CD4-positive, alpha-beta T cell (primary cell): ENCODE measurements at places on chromosomes 1 and 21.
A peak's percentile ranks its signal among the peaks of the same experiment; 100 is the strongest.

DNA sequence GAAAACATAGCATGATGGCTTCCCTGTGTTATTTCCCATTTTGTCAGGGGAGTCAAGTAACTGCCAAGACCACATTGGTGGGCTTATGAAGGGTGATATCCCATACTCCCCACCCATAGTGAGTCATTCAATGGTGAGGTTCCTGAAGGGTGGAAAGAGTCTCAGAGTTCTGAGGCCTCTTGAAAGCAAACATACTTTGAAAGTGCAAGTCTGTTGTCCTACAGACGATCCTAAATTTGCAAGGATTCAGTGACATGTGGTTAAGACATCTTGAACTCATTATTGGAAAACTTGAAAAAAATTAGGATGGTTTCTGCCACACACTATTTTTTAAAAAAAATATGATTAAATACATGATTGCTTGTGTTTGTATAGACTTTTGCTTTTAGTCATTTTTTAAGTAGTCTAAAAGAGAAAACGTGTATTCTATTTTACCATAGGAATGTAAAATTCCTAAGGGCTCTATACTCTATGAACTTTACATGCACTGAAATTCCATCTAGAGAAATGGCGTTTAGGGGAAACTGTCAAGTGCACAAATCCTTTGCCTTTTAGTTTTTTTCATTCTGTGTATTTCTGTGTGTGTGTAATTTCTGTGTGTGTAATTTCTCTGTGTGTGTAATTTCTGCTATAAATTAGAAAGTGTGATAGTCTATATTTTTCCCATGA, 225.5 kb upstream of the ADAMTS5 start:
- DNase-seq, result no peak
- H3K4me1 ChIP-seq, result no peaks in the 10 kb centered on the region
- no peak overlapping the region for H3K27ac ChIP-seq
- H3K27me3 ChIP-seq, result no peaks in the 10 kb centered on the region
- H3K36me3 ChIP-seq, result no peaks in the 10 kb centered on the region

GRCh38 chr1:115822117-115822516, 18.8 kb downstream of the NHLH2 start:
- H3K4me1 ChIP-seq, result no peaks in the 10 kb centered on the region
- DNase-seq, result no peak
- H3K4me3 ChIP-seq, result no peak overlapping the region
- H3K36me3 ChIP-seq, result no peaks in the 10 kb centered on the region

DNA sequence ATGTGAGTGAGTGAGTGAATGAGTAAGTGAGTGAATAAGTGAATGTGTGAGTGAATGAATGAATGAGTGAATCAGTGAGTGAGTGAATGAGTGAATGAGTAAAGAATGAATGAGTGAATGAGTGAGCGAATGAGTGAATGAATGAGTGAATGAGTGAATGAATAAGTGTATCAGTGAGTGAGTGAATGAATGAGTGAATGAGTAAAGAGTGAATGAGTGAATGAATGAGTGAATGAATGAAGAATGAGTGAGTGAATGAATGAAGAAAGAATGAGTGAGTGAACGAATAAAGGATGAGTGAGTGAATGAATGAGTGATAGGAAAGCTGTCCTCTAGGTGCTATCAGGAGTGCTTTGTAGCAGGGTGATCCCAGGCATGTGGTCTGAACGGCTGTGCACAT, 35.7 kb downstream of the CFAP74 start:
- no peak overlapping the region for H3K27ac ChIP-seq
- no peaks in the 10 kb centered on the region for H3K36me3 ChIP-seq
- DNase-seq, result no peak
- peaks cover under 1% of the 10 kb centered on the region for H3K27me3 ChIP-seq
- H3K4me1 ChIP-seq, result no peaks in the 10 kb centered on the region

- peaks cover 58% of the 10 kb centered on the region for H3K4me1 ChIP-seq
- no peaks in the 10 kb centered on the region for H3K36me3 ChIP-seq
- H3K27me3 ChIP-seq, result peaks cover 6% of the 10 kb centered on the region
- no peak for DNase-seq
- no peak overlapping the region for H3K27ac ChIP-seq
- H3K4me3 ChIP-seq, result no peak overlapping the region
These were observed 7.9 kb upstream of the SMIM12 start for GRCh38 chr1:34867415-34867814.

GRCh38 chr1:170284951-170285350, 139.2 kb downstream of the NTMT2 start:
- no peaks in the 10 kb centered on the region for H3K27me3 ChIP-seq
- no peaks in the 10 kb centered on the region for H3K4me1 ChIP-seq
- H3K4me3 ChIP-seq, result no peak overlapping the region

- H3K27ac ChIP-seq, result no peak overlapping the region
- H3K4me3 ChIP-seq, result no peak overlapping the region
- H3K4me1 ChIP-seq, result no peaks in the 10 kb centered on the region
- H3K27me3 ChIP-seq, result no peaks in the 10 kb centered on the region
- no peak for DNase-seq
These were observed 373.8 kb downstream of the LMO4 start for GRCh38 chr1:87702455-87702854.

DNA sequence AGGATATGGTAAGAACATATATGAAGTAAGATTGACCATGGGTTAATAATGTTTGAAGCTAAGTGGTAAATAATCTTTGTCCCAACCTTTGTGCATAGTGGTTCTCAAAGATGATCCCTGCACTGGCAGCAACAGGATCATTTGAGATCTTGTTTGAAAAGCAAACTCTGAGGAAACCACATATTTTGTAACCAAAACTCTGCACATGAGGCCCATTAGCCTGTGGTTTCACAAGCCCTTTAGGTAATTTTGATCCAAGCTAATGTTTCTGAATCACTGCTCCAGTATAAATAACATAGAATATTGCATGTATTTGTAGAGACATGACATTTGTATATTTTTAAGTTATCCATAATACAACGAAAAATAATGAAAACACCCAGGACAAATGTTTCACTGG, 147.9 kb upstream of the RGS18 start:
- no peaks in the 10 kb centered on the region for H3K4me1 ChIP-seq
- H3K27ac ChIP-seq, result no peak overlapping the region
- H3K4me3 ChIP-seq, result no peak overlapping the region
- H3K27me3 ChIP-seq, result no peaks in the 10 kb centered on the region

GRCh38 chr1:31939484-31940329, 1.5 kb upstream of the PTP4A2 start:
- peak overlapping the region; percentile 6 for H3K4me3 ChIP-seq
- peak overlapping the region; percentile 84 for H3K27ac ChIP-seq
- no peaks in the 10 kb centered on the region for H3K36me3 ChIP-seq
- peaks cover 76% of the 10 kb centered on the region for H3K4me1 ChIP-seq
- DNase-seq, result peak; percentile 65

GRCh38 chr21:42460391-42461184, 35.4 kb downstream of the RSPH1 start:
- H3K4me3 ChIP-seq, result no peak overlapping the region
- peak; percentile 33 for DNase-seq
- H3K27me3 ChIP-seq, result no peaks in the 10 kb centered on the region
- H3K4me1 ChIP-seq, result peaks cover 57% of the 10 kb centered on the region
- peak overlapping the region; percentile 41 for H3K27ac ChIP-seq

DNA sequence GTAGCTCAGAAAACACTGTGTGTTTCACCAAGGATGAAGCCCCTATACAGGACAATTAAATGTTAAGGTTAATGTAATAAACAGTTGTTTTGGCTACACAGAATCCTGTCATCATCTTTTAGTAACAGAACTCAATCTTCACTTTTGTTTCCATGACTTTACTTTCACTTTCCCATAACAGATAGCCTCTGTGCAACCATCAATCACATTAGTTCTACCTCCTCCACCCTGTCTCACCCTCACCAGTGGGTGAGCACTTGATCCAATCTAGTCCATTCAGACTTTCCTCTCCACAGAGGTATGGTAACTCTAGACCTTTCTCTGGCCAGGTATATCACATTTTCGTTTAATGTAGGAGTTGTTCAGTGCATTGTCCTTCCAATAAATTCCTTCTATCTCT, 1018.5 kb downstream of the ADGRL2 start:
- H3K36me3 ChIP-seq, result no peaks in the 10 kb centered on the region
- DNase-seq, result no peak
- no peak overlapping the region for H3K27ac ChIP-seq
- H3K27me3 ChIP-seq, result no peaks in the 10 kb centered on the region

GRCh38 chr1:101520302-101520701, 283.5 kb downstream of the S1PR1 start:
- no peak overlapping the region for H3K4me3 ChIP-seq
- no peaks in the 10 kb centered on the region for H3K27me3 ChIP-seq
- DNase-seq, result no peak
- H3K36me3 ChIP-seq, result no peaks in the 10 kb centered on the region
- H3K4me1 ChIP-seq, result no peaks in the 10 kb centered on the region

GRCh38 chr21:42956824-42957630, 17.3 kb upstream of the PKNOX1 start:
- DNase-seq, result no peak
- no peaks in the 10 kb centered on the region for H3K36me3 ChIP-seq
- no peaks in the 10 kb centered on the region for H3K4me1 ChIP-seq
- no peaks in the 10 kb centered on the region for H3K27me3 ChIP-seq
- H3K4me3 ChIP-seq, result no peak overlapping the region

DNA sequence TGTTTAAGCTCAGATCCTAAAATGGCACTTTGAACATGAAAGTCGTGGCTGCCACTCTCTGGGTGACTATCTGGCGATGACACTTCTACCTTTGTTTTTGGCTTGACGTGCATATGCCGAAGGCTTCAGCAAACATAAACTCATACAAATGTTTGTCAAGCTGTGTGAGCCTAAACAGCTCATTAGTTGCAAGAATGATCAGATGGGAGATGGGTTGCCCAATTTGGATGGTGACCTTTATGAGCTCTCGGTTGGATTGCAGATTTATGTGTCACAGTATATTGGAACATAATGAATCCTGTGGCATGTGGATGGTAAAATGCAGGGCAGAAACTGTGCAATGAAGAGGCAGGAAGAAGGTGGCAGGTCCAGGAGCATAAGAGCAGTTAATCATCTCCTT, 229.3 kb downstream of the DISC1 start:
- H3K27ac ChIP-seq, result no peak overlapping the region
- no peaks in the 10 kb centered on the region for H3K36me3 ChIP-seq
- no peak overlapping the region for H3K4me3 ChIP-seq
- no peak for DNase-seq
- no peaks in the 10 kb centered on the region for H3K27me3 ChIP-seq

DNA sequence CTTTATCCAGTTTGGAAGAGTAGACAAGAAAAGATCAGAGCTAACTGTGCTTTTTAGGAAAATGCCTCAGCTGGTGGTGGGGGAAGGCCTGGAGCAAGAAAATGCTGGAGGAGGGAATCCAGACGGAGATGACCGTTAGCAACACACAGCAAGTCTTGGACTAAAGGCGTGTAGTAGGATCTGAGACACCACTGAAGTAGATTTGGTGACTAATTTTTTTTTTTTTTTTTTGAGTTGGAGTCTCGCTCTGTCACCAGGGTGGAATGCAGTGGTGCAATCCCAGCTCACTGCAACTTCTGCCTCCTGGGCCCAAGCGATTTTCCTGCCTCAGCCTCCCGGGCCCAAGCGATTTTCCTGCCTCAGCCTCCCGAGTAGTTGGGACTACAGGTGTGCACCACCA, 41.2 kb downstream of the LPAR3 start:
- no peaks in the 10 kb centered on the region for H3K27me3 ChIP-seq
- peaks cover 36% of the 10 kb centered on the region for H3K4me1 ChIP-seq
- no peak overlapping the region for H3K27ac ChIP-seq
- no peaks in the 10 kb centered on the region for H3K36me3 ChIP-seq

DNA sequence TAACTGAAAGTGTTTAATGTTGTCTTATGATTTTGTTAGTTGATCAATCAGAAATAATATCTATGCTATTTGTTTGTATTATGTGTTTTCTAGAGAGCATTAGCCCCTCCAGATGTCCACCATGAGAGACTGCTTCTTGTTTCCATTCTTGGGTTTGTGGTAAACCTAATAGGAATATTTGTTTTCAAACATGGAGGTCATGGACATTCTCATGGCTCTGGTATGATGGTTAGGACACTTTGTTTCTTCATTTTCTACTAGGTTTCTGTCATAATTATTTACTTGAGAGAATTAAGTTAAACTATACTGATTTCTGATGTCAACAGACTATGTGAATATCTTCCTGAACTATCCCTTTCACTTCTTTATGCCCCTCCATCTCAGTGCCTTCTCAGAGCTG, 16.1 kb downstream of the SLC30A7 start:
- no peaks in the 10 kb centered on the region for H3K27me3 ChIP-seq
- no peak overlapping the region for H3K4me3 ChIP-seq
- no peaks in the 10 kb centered on the region for H3K4me1 ChIP-seq
- DNase-seq, result no peak
- H3K27ac ChIP-seq, result no peak overlapping the region

GRCh38 chr1:35463232-35463631, 94.0 kb downstream of the KIAA0319L start:
- H3K27ac ChIP-seq, result no peak overlapping the region
- no peaks in the 10 kb centered on the region for H3K4me1 ChIP-seq
- H3K27me3 ChIP-seq, result no peaks in the 10 kb centered on the region
- H3K4me3 ChIP-seq, result no peak overlapping the region

- no peaks in the 10 kb centered on the region for H3K36me3 ChIP-seq
These were observed 25.2 kb downstream of the ETS2 start for GRCh38 chr21:38830671-38831525.

DNA sequence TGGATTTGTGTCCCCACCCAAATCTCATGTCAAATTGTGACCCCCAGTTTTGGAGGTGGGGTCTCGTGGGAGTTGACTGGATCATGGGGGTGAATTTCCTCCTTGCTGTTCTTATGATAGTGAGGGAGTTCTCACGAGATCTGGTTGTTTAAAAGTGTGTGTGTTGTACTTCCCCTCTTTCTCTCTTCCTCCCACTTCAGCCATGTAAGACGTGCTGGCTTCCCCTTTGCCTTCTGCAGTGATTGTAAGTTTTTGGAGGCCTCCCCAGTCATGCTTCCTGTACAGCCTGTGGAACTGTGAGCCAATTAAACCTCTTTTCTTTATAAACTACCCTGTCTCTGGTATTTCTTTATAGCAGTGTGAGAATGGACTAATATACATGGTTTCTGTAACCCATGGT, 64.6 kb downstream of the RHOU start:
- no peak overlapping the region for H3K4me3 ChIP-seq
- no peak for DNase-seq
- no peaks in the 10 kb centered on the region for H3K36me3 ChIP-seq
- H3K27ac ChIP-seq, result no peak overlapping the region

- no peak for DNase-seq
- no peak overlapping the region for H3K27ac ChIP-seq
- H3K27me3 ChIP-seq, result no peaks in the 10 kb centered on the region
- no peaks in the 10 kb centered on the region for H3K36me3 ChIP-seq
These were observed 299.1 kb upstream of the PROX1 start for GRCh38 chr1:213688655-213689054.

GRCh38 chr1:22275626-22276395, 132.9 kb upstream of the WNT4 start:
- peak; percentile 4 for DNase-seq
- H3K4me1 ChIP-seq, result no peaks in the 10 kb centered on the region
- H3K4me3 ChIP-seq, result no peak overlapping the region
- no peaks in the 10 kb centered on the region for H3K27me3 ChIP-seq

DNA sequence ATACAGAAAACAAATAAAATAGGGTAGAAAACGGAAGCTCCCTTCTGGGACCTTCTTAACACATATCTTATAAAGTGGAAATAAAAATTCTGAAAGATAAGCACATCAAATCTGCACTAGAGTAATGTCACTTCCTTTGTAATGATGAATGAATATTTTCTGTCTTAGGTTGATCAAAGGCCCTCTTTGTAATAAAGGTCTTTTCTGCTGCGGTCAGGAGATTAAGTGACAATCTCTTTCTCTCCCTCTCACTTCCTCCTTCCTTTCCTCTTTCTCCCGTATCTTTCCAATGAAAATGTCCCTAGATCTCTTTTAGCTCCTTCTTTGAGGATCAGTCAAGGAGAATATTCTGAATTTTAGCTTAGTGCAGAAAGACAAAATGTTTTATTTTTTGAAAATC, 33.8 kb downstream of the TMCO1 start:
- H3K27ac ChIP-seq, result no peak overlapping the region
- H3K4me1 ChIP-seq, result no peaks in the 10 kb centered on the region
- H3K27me3 ChIP-seq, result no peaks in the 10 kb centered on the region
- H3K4me3 ChIP-seq, result no peak overlapping the region
- H3K36me3 ChIP-seq, result peaks cover 36% of the 10 kb centered on the region
